ENCODE measurements at places on chromosomes 3 and 15.

- no peak for DNase-seq
Measured at GRCh38 chr3:26406636-26407035, 215.9 kb upstream of the LRRC3B start.

DNA sequence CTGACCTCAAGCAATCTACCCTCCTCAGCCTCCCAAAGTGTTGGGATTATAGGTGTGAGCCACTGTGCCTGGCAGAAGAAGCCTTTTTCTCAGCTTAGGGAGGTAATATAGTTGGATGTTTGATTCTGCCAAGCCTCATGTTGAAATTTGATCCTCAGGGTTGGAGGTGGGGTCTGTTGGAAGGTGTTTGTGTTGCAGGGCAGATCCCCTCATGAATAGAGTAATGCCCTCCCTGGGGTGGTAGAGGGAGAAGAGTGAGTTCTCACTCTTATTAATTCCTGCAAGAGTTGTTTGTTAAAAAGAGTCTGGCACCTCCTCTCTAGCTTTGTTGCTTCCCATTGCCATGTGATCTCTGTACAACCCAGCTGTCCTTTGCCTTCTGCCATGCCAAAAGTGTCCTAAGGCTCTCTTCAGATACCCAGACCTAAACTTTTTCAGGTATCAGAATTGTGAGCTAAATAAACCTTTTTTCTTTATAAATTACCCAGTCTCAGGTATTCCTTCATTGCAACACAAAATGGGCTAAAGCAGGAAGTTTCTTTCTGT, 16.4 kb downstream of the NECTIN3 start:
- DNase-seq = no peak

GRCh38 chr15:82875411-82876003, 66.1 kb downstream of the WHAMM start:
- DNase-seq = no peak

DNA sequence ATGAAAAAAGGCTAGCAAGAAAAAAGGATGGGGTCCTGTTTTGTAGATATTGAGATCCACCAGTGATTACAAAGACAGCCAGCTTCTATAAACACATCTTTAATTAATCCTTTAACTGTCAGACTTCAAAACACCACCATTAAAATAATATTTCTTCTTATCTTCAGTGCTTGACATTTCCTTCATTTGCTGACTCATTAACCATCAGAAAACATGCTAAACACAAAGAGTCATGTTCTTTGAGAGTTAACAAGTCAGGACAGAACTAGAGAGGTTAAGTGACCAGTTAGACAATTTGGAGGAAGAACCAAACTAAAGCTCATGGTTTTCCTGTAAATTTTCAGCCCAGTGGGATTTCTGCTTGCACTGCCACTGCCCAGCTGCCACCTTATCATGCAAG, 111.4 kb downstream of the MEIS2 start:
- no peak for DNase-seq

GRCh38 chr15:38828031-38828532, 263.5 kb upstream of the RASGRP1 start:
- no peak for DNase-seq

DNA sequence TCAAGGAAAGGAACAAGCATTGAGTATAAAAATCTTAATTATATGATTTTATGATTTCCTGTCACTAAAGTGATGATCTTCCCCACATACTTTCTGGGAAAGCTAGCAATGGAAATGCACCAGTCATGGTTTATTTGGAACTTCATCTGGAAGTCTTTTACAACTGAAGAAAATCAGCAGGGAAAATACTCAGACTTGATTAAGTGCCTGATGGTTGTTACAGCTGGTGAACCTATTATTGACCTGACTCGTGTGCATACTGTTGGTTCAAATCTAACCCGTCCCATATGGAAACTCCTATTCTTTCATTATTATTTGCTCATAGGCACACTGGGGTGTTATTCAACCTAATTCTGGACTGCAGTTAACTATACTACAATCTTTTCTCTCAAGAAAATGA, 701.8 kb upstream of the CCDC54 start:
- DNase-seq = no peak

DNA sequence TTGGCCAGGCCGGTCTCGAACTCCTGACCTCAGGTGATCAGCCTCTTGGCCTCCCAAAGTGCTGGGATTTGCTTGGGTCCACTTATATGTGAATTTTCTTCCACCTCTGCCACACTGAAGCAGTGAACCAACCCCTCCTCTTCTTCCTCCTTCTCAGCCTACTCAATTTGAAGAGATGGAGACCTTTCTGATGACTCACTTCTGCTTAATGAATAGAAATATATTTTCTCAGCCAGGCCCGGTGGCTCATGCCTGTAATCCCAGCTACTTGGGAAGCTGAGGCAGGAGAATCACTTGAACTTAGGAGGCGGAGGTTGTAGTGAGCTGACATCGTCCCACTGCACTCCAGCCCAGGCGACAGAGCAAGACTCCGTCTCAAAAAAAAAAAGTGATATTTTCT, 46.8 kb upstream of the GATM start:
- DNase-seq = no peak

Data from stimulated activated CD8-positive, alpha-beta memory T cell treated with anti-CD3 and anti-CD28 coated beads, Interleukin-15, amount 100 ng/mL, for 4 hours (primary cell).